Thyroid gland (tissue), 4 donors: ENCODE measurements at places on chromosomes 7 and 10. TPM values are rescaled to one million over a fixed set of nuclear protein-coding genes. Genes with fewer than 3 reads are reported as not detected.

DNA sequence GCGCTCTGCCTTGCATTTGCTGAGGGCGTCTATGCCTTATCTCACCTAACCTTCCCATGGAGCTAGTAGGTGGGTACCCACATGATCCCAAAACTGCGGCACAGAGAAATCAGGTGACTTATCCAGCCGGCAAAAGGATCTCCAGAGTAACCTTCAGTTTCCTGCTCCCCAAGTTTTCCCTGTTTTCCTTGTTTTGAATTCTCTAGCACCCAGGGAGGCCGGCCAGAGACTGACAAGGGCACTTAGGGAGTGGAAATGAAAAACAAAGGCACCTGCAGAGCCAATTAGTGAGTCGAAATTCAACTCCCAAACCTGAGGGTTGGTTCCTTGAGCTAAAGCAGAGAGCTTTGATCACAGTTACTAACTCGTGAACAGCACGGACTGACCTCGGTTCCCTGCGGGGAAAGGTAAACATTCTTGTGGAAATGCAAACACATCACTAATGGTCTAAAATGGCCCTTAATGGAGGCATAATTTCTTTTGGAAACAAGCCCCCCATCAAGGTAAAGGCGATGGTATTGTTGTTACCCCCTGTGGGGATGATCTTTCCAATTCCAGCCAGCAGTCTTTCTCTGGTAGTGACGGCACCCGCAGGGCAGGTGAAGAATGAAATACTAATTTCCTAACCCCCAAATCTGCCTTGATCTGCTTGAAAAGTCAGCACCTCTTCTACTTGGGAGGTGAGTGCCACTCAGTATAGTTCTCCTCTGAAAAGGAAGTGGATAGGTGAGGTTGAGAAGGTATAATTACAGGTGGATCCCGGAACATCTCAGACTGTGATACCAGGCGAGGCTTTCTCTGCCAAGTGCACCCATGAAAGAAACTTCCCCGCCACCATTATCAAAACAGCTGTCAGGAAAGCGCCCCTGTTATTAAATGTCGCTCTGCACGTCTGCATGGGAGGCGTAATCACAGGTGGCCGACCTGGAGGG is 365.6 kb upstream of the AUTS2 start:
- peak; percentile 57 for DNase-seq

- no peak for DNase-seq
Observed at GRCh38 chr10:59384761-59385160, 22.4 kb upstream of the FAM13C start.

Gene JCAD
- total RNA-seq = 26.6 TPM

Gene TDRD1
- total RNA-seq = not detected
